ENCODE measurements at places on chromosomes 7 and 10. TPM values are rescaled to one million over a fixed set of nuclear protein-coding genes. Genes with fewer than 3 reads are reported as not detected.

DNA sequence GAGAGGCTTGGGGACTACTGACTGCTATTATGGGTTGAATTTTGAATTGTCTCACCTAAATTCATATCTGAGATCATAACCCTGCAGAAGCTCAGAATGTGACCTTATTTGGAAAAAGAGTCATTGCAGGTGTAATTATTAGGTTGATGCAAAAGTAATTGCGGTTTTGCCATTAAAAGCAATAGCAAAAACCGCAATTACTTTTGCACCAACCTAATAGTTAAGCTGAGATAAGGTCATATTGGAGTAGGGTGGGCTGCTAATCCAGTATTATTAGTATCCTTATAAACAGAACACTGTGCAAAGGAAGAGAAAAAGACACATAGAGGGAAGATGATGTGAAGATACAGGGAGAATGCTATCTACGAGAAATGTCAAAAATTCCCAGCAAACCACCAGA is 82.3 kb downstream of the AOAH start:
- no peak for DNase-seq

- no peak for DNase-seq
Measured at GRCh38 chr7:78146546-78146945, 348.0 kb downstream of the PHTF2 start.

GDI2 gene
- total RNA-seq = 186 TPM

LMOD2 gene
- total RNA-seq = 4.6 TPM
